Pancreas (tissue), 10 donors: ENCODE measurements at places on chromosomes 1 and 21. TPM values are rescaled to one million over a fixed set of nuclear protein-coding genes. Genes with fewer than 3 reads are reported as not detected.

- no peak for DNase-seq
These were observed 52.0 kb upstream of the LYPLAL1 start for GRCh38 chr1:219121679-219122078.

DNA sequence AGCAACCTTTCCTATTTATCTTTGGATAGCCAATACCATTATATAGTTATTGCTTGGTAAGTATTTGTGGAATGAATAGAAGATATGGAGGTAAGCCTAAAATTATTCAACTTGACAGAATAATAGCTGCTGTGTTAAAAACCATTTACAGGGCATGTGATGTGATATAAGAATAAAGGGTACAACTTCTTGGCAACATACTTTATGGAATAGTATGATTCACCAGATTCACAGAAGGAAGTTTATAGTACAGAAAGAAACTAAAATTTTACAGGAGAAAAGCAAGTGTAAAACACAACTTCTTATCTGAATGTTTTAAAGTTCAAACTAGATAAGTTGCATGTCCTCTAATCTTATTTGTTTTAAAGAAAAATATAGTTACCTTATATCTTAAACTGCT lies 186.4 kb upstream of the ZRANB2 start:
- no peak for DNase-seq

Gene RAB25
- polyA plus RNA-seq: 56.3 TPM

Gene C1orf56
- polyA plus RNA-seq: 3.0 TPM

DNA sequence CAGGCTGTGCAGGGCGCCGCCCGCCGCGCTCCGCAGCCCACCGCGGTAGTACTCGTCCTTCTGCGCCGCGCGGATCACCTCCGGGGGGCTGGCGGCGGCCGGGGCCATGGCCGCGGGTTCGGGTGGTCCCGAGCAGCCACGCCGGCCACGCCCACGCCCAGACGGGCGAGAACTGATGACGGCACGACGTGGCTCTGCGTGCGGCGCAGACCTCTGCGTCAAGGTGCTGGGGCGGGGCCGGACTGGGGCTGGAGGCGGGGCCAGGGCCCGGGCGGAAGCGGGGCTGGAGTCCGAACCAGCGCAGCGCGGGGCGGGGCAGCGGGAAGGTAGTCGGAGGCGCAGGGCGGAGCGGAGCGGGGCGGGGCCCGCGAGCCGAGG lies at the start of gene PEX10:
PEX10 (minus strand) TSS at position 170 of the 378 bp plus-strand sequence; CDS start at position 108, 62 bp downstream.
- peak; percentile 99 for DNase-seq

DNA sequence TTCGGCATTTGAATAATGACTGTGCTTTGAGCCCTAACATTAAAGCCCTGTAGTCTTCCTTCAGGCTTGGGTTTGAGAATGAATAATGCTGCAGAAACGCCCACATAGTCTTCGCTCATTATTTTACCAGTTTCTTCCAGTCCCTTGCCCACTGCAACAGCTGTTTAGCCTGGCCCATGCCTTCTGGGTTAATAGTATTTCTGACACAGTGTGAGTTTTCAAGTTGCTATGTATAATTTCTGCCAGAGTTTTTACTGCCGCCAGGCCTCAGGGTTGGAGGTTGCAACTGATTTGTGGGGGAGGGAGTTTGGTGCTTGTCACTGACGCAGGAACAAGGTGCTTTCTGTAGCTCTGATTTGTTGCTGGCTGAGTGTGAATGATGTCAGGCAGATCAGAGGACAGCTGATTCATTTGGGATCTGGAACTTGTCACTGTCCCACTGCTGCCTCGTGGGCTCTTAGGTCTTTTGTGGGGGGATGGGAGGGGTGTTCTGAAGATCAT lies 109.8 kb downstream of the MAST2 start:
- no peak for DNase-seq

Gene DDAH1
- polyA plus RNA-seq: 8.1 TPM

DNA sequence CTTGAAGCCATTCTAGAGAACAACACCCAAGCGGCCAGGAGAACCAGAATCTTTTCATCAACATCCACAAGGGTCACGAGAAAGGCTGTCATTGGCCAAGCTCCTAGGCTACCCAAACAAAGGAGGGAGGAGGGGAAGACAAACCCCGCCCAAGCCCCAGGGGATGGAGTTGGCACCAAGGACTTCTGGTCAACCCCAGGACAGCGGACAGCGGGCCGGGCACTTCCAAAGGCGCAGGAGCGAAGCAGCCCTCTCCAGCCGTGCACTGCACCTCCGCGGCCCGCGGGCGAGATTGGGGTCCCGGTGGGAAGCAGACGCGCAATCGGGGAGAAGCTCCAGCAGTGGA lies at the start of gene CLIC6:
CLIC6 (plus strand) TSS at position 192 of the 346 bp plus-strand sequence. CDS start 395 bp downstream, outside the sequence.
- no peak for DNase-seq

- no peak for DNase-seq
These were observed 181.1 kb upstream of the APP start for GRCh38 chr21:26351661-26352060.

DNA sequence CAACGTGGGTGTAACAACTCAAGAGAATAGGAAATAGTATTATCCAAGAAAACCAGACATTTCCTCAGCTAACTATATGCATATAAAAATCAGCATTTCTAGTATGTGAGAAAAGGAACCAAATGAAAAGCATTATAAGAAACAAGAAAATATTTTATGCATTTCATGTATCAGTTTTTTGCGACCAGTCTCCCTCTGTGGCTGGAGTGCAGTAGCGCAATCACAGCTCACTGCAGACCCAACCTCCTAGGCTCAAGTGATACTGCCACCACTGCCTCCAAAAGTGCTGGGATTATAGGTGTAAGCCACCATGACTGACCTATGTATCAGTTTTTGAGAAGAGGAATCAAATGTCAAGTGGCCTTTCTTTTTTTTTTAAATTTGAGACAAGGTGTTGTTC lies 31.0 kb downstream of the SLC16A1 start:
- no peak for DNase-seq

Gene MGST3
- polyA plus RNA-seq: 63.4 TPM

DNA sequence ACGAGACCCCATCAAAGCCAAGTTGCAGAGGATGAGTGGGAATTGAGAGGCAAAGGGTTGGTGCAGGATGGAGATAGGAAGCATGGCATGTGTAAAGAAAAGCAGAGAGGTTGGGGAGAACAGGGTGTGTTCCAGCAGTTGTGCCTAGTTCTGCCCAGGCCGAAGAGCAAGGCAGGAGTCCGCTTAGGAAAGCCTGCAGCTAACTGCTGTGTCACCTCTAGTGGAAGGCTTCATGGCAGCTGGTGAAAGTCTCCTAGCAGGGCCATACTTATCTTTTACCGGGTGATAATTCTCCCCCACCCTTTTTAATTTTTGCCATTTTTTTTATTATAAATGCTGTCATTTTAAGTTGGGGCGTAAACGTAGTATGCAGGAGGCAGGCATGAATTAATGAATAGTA lies 93.6 kb downstream of the NFIA start:
- no peak for DNase-seq

DNA sequence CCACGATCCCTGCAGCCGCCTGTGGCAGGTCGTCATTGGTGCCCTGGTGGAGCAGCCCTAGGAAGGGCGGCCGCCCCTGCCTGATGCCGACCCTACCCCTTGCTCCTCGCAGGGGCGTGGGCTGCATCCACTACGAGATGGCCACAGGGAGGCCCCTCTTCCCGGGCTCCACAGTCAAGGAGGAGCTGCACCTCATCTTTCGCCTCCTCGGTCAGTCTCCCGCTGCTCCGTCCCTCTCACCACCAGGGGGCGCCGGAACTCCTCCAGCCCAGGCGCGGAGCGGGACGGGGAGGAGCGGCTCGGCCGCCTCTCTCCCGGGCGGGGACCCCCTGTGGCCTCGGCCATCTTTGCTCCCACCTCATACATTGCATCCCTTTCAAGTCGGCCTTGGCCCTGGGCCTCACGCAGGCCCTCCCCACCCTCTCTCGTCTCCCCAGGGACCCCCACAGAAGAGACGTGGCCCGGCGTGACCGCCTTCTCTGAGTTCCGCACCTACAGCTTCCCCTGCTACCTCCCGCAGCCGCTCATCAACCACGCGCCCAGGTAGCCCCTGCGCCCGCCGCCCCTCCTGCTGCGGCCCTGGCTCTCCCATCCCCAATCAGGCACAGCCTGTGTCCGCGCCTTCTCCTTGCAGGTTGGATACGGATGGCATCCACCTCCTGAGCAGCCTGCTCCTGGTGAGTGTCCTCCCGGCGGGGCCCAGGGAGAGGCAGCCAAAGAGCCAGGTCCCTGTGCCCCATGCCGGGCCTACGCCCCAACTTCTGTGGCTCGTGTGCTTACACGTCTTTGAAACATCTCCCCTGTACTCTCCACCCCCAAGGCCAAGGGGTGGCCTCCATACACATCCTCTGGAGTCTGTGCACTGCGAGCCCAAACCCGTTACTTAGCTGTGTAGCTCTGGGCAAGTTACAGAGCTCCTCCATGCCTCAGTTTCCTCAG lies 24.7 kb downstream of the CDK18 start:
- DNase-seq: peak; percentile 77

GRCh38 chr1:115398745-115399144 lies 60.7 kb upstream of the NGF start:
- DNase-seq: no peak

- no peak for DNase-seq
These were observed 14.8 kb upstream of the ZNF436 start for GRCh38 chr1:23384312-23385058.

- no peak for DNase-seq
These were observed 9.6 kb downstream of the BCAR3 start for GRCh38 chr1:93672069-93672468.

GRCh38 chr1:175124861-175125260 lies 57.2 kb downstream of the TNN start:
- no peak for DNase-seq
